ENCODE measurements at places on chromosomes 16 and 17.
A peak's percentile ranks its signal among the peaks of the same experiment; 100 is the strongest.

DNA sequence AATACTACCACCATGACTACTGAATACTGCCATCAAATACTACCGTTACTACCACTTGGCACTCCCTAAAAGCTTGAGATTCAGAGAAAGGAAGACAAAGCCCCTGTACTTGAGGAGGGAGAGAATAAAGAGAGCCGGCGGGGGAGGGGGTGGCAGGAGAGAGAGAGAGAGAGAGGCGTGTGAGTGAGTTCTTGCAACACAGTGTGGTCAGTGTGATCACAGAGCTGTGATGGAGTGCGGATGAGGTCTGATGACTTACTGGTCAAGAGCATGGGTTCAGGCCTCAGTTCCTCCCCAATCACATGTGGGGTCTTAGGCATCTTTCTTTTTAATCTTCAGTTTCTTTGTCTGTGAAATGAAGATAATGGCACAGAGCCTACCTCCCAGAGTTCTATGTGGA is 19.2 kb downstream of the PRKCB start:
- DNase-seq, result no peak

DNA sequence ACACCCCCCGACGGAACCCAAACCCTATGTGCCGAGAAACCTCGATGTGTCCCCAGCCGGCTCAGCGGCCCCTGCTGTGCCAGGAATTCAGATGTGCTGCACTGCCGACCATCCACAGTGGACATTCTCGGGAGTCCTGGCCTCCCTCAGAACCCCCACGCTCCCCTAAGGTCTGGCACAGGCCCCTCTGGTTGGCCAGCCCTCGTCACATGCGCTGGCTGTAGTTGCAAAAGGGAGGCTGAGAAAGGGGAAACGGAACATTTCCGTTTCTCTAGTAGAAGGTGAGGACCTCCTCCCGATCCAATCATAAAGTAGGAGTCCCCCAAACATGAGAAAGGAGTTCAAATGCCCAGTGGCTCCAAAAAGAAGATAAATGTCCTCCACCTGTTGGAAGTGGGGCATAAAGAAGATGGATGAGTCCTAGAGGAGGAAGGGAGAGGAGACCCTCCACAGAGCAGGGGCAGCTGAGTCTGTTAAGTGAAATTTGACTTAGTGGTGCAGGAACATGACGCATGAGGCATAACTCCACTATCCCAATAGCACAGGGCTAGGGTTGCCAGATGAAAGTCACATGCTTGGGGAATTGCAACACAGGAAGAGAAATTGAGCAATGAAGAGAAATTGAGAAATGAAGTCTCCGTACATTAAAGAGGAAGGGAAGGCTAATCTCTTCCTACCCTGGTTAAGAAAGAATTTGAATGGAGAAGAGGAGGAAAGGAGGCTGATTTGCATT is 49.3 kb upstream of the WSB1 start:
- peak; percentile 80 for DNase-seq

- DNase-seq, result no peak
Observed at GRCh38 chr17:8073627-8074484, 13.7 kb downstream of the ALOX12B start.

GRCh38 chr17:15498107-15498506 is 30.7 kb upstream of the CDRT4 start:
- no peak for DNase-seq

DNA sequence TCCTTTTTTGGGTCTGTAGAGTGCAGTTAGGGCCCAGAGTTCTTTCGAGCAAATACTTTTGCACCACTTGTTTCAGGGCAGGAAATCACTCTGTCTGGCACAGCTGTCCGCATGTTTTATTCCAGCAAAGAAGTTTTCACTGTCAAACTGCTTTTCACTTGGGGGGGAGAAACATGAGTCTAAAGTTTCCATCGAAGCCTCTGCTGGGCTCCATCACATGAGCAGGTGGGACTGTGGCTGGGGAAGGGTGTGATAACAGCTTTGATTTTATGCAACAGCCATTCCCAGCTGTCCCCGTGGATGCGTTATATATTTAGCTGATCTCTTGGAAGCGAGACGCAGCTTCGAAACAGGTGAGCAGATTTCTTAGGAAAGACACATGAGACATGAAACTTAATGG is 288.6 kb downstream of the SNX29 start:
- DNase-seq, result no peak

- no peak for DNase-seq
Observed at GRCh38 chr16:21523411-21524067, 75.8 kb upstream of the METTL9 start.

DNA sequence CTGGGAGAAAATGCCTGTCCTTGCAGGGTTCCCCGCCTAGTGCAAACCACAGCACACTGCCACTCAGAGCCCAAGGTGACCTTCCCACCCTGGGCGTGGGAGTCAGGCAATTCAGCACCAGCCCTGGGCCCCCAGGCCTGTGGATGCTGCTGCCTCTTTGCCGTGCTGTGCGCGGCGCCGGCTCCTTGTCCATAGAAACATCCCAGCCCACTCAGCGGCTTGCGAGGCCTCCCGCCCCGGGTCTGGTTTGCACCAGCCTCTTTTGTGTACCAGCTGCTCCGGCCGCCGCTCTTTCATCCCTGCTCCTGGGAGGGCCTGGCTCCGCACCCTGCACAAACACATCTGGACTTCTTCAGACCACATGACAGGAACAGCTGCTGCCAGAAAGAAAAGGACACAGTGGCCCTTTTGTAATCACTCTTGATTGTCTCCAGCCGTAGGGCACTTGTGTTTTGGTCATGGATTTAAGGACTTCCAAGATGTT is 75.4 kb upstream of the SDK2 start:
- no peak for DNase-seq

DNA sequence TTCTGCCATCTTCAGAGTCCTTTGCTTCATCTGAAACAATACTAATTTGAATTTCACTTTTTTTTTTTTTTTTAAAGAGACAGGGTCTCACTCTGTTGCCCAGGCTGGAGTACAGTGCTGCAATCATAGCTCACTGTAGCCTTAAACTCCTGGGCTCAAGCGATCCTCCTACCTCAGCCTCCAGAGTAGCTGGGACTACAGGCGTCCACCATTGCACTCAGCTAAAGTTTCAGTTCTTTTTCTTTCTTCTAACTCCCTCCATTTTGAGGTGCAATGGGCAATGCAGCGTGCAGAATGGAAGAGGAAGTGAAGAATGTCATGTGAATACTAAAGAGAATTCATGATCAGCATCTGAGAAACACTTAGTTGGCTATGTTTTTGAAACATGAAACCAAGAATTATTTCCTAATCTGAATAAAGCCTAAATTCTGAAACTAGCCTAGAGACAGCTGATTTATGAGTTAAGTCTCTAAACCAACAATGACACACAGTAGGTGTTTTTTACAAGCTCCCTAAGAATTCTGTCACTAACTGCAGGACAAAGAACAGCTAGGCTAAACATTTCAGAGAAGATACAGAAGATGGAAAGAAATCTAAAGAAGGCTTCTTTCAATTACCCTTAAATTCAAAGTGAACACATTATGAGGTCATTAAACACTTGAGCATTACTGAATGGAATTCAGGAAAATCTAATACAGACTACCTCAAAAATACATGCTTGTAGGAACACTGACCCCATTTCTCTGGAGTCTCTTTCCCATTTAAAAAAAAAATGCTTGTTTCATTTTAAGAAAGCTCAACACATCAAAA is 21.0 kb downstream of the SNN start:
- no peak for DNase-seq

DNA sequence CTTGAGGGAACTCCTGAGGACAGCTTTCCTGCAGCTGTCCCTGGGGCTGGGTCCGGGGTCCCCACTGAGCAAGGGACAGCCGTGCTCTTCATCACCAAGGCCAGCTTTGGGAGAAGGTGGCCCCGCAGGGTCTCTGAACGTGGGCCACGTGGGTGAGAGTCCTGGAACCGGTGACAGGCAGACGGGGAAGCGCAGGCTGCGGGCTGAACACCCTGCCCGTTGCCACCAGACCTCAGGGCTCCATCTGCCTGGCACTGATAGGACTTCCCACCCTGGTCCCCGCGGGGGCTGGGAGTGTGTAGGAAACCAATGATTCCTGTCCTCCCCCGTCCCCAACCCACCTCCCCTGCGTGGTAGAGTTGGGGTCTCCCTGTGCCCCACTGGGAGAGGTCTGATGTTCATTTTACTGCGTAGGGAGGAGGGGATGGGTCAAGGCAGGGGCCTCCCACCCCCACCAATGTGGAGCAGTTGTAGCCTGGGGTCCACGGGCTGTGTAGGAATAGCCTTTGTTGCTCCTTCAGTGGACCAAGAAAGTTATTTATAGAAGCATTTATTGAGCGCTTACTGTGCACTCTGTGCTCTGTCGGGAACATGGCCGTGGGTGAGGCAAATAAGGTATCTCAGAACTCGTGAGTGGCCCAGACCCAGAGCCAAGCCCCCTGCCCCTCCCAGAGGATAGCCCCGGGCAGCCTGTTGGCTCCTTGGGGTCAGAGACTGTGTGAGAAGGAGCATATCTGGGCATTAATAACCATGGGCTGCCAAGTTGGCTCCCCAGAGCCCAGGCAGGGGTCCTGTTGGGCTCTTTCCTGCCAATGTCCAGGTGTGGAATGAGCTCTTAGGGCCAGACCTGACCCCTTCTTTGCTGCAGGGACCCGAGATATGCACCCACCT is 1.3 kb downstream of the ADGRG1 start:
- DNase-seq, result no peak

GRCh38 chr17:4073983-4074830 is 68.6 kb downstream of the ZZEF1 start:
- DNase-seq, result no peak
